ENCODE measurements at places on chromosomes 7 and 10. TPM values are rescaled to one million over a fixed set of nuclear protein-coding genes. Genes with fewer than 3 reads are reported as not detected.

DNA sequence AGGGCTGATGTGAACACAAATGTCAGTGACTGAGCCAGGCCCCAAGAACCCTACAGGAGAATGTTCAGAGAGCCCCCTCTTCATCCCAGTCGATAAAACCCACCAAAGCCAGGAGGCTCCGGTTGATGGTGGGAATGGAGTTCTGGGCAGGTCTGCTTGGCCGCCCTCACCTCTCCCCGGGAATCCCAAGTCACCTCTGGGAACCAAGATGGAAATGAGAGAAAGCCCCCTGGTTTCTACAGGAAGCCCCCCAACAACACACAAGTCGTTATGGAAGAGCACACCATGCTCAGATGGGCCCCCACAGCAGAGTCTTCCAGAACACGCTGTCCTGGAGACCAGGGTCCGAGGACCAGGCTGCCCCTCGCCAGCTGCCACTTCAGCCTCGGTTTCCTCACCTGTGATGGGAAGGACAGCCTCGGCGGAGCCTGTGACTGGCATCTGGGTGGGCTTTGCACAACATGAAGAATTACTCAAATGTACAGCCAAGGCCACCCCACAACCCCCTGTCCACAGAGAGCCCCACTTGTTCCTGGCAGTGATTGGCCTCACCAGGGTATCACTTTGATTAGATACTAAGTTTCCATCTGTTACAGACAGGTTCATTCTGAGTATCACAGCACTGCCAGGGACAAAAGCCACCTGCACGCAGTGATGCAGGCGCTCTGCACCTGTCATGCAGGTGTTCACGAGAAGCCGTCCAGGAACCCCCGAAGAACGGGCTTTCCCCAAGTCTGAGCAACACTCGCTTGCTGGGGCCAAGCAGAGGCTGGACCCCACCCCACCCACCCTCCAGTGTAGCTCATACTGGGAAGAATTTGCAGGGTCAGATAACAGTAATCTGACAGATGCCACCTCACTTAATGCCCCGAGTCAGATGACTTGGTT lies 57.6 kb downstream of the MKI67 start:
- DNase-seq: peak; percentile 7

DNA sequence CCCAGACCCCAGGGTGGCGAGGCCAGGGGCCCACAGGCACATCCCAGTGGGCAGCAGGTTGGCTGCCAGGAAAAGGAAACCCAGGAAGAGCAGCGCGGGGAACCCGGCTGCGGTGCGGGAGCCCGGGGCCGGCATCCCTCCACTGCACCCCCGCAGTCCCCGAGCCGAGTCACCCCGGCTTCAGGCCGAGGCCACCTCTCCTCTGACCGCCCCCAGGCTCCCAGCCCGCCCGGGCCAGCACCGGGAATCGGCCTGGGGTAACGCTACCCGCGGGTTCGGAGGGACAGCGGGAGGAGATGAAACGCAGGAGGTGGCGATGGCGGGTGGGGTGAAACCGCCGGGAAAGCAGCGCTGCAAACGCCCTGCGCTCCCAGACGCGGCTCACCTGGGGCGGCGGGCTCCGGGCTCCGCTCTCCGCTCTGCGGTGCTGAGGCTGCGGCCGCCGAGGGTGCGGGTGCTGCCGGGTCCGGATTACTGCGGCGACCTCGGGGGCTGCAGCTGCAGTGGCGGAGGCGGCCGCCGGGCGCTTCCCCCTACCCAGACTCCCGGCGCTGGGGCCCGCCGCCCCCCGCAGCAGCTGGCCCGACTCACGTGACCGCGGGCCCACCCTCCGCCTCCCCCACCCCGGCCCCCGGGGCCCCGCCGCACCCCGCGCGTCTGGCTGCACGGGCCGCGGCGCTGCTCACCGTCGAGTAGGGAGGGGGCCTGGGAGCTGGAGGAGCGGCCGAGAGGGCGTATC lies at the start of gene SCRN1:
SCRN1 (minus strand) TSS at position 545 of the 739 bp plus-strand sequence. CDS start 20,734 bp downstream, outside the sequence.
- DNase-seq: peak; percentile 45

The IKZF5 gene
- total RNA-seq: 11.1 TPM

The NANOS1 gene
- total RNA-seq: 7.1 TPM

GRCh38 chr10:6470894-6471618 lies 109.0 kb downstream of the PRKCQ start:
- DNase-seq: no peak

The C10orf90 gene
- total RNA-seq: not detected

DNA sequence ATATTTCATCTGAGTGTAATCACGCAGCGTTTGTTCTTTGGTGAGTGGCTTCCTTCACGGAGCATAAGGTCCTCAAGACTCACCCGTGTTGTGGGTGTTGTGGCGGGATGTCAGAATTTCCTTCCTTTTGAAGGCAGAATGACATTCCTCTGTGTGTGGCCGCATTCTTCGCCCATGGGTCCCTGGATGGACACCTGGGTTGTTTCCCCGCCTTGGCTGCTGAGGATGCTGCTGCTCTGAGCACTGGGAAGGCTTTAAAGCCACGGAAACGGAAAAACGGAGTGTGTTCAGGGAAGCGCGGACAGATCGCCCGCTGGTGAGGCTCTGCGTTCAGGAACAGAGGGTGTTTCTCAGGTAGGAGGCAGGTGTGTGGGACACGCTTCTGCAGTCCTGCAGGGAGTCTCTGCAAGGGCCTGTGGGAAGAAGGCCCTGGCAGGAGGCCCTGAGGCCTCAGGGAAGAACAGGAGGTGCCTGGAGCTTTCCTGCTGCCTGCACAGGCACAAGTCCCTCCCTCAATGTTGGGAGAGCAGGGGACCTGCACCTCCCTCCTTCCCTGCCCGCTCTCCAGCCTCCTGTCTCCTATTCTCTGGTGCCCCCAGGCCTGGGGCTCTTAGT lies 35.7 kb upstream of the SHH start:
- no peak for DNase-seq

GRCh38 chr7:149074116-149074885 lies 16.2 kb downstream of the ZNF786 start:
- no peak for DNase-seq

DNA sequence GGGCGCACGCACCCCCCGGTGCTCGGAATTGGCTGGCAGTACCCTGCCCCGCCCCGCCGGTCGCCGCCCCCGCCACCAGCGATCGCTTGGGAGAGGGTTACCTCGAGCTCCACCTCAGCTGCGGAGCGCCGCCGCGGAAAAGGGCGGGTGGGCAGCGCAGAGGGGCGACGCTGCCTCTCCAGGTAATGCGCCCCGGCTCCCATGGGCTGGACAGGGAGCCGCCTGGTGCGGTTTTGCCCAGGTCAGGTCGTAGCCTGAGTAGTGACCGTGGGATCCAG lies 1.3 kb downstream of the PFKFB3 start:
- peak; percentile 60 for DNase-seq

DNA sequence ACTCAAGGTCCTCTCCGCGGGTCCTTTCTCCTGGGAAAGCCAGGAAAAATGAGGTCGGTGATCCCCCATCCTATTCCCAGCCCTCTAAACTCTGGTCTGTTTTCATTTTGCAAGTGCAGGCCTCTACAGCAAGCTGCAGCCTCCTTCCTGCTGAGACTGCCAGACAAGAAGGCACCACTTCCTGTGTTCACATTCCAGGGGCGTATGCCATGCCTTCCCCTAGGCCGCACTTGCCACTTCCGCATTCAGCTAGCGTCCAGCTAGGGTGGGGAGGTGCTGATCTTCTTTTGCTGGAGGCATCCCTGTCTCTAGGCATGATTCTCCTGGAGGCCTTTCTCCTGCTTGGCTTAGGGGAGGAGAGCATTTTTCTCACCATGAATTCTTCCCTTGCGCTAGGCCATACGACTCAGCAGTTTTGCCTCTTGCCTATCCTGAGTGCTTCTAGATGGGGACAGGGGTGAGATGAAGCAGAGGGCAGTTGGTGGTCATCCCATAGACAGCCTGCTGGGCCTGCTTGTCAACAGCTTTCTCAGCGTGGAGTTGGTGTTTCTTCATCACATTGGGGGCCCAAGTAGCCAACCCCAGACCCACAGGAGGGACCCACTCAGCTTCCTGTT lies 328.9 kb downstream of the RPS24 start:
- DNase-seq: no peak

The DNAJC12 gene
- total RNA-seq: 2.0 TPM

The NPY gene
- not detected for total RNA-seq

DNA sequence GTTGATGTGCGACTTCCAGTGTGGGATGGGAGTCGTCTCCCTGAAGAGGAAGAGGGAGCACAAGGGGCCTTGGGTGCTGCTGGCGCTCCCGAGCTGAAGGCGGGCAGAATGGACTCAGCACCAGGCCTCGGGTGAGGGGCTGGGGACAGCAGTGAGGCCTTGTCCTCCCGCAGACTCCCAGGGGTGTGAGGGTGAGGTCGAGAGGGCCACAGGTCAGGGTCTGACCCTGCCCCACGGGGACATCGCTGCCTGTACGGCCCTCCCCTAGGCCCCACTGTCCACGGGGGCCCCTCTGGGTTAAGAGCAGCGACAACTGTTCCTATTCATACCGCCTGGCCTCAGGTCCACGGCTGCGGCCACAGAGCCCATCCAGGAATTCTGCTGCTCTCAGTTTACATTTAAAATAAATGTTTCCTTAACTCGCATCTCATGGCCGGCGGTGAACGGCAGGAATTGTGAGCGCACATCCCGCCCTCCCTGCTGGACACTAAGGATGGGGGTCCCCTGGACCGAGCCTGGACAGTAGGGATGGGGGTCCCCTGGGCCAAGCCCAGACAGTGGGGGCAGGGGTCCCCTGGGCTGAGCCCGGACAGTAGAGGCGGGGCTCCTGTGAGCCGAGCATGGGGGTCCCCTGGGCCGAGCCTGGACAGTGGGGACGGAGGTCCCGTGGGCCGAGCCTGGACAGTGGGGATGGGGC lies 61.7 kb downstream of the PDGFA start:
- DNase-seq: no peak

The IDI2 gene
- total RNA-seq: not detected

All from transverse colon (tissue), 4 donors.